Panc1 (cell line): ENCODE measurements at places on chromosomes 13 and 19.
A peak's percentile ranks its signal among the peaks of the same experiment; 100 is the strongest.

DNA sequence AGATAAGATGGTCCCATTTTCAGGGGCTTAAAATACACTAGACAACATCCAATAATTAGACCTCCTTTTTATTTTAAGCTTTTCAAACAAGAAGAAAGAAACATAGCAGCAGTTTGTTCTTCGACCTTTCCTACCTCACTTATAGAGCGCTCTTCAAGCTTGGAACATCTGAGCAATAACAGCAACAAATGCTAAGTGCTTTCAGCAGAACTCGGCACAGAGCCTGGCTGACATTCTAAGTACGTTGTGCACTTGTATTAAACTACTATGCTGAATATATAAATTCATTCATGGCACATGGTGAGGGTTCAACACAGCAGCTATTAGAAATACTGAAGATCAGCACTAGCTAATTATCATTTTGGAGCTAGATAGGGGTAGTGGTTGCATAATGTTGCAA is 256.1 kb upstream of the MAB21L1 start:
- no peak for DNase-seq

- DNase-seq: no peak
Observed at GRCh38 chr19:10452726-10453618, 32.6 kb downstream of the PDE4A start.

GRCh38 chr13:41533266-41534052 is 76.1 kb downstream of the RGCC start:
- DNase-seq: no peak

DNA sequence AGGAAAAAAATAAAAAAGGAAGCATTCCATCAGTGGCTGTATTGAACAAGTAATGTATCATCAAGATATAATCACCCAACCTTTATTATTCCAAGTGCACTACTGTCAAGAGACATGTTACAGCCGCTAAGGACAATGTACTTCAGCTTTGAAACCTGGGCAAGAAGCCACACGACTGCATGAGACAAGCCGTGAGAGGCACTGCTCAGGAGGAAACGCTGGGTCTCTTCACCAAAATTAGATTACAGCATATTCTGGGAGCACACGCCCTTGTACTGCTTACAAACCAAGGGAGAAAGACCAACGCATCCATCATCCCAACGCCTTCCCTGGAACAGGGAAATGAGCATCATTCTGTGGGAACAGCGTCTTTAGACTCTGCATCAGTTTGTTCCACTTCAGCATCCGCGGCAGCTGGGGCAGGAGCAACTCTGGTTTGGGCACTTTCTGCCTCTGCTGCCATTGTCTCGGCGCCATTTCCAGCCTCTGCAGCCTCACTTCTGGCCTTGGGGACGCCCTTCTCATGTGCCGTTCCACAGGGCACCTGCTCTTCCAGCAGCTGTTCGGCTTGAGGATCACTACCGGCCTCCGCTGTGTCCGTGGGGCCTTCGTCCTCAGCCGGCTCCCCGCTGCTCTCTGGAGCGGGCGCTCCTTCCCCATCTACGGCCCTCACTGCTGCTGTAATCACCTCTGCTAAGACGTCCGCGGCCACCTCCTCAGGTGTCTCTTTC is 22.4 kb upstream of the BRD4 start:
- DNase-seq: no peak

DNA sequence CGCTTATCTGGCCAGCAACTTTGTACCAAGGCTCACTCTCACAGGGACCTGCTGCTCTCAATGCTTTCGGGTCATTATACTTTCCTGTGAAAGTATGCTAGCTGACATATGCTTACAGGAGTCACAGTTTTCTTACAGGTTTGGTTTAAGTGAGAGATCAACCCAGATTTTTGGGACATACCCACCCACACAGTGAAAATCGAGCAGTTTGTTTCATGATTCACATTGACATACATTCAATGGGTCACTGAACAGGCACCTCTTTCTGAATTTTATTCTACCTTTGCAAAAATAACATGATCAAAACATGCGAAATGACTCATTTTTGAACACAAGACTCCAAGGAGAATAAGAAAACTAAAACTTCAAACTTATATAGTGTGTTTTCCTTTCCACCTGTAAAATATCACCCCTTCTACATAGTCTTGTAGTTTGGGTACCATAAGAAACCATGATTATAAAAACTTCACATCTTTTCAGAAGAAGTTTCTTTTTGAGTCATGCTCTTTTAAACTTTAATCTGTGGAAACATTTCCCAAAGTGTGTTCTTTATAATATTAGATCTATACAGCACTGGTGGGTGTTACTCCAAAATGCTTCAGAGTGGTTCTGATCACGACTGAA is 44.3 kb upstream of the TEX29 start:
- DNase-seq: no peak

- DNase-seq: no peak
Observed at GRCh38 chr19:49398001-49398615, 10.1 kb downstream of the KASH5 start.

DNA sequence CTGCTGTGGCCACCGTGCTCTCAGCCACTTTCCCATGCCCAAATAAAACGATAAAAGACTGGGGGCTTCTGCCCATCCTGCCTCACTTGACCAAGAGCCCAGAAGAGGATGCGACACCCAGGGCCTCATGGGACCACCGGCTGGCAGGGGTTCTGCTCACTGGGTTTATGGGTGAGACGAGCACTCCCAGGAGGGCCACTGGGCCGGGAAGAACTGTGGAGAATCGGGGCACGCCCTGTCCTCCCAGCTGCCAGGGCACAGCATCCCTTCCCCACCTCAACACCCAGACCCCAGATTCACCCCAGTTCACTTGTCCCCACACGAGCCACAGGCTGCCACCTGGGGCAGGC is 4.7 kb upstream of the F10 start:
- DNase-seq: no peak

DNA sequence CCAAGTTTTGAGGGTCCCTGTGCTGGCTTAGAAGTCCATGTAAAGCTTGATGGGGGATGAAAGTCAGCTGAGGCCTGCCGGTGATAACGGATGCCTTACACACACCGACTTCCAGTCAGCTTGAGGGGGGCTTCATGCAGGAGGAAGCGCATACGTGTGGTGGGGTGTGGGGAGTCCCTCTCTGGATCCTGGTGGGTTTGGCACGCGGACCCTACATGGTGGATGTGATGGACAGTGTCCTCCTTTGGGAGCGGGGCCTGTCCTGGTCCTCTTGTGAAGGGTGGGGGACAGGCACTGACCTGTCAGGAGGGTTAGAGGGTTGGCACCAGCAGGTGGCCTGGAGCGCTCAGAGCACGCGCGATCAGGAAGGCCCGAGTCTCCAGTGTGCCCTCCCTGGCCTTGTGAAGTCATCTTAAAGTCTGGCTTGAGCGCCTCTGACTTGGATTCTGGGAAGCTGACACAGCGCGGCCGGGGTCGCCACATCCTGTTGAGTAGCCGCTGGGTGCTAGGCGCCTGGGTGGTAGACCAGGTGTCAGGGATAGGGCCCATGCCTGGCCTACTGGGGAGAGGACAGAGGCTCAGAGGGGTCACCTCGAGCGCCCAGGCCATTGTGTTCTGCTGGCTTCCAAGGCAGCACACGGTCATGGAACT is 2.9 kb downstream of the DAZAP1 start:
- DNase-seq: no peak

DNA sequence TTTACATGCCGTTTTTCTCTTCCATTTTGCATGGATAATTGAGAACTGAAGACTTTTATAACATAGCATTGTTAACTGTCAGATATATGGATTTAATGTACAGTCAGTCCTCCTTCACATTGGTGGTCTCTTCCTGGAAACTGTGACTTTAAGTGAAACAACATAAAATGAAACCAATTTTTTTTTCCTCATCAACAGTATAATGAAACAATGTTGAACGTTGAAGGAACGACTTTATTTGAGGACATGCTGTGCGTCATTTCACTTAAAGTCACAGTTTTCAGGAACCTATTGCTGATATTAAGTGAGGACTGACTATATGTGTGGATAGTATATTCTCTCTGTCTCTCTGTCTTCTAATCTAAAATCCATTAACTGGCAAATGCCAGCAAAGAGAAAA is 54.8 kb downstream of the COG3 start:
- DNase-seq: no peak

GRCh38 chr13:39528661-39528980 is 74.4 kb downstream of the LHFPL6 start:
- no peak for DNase-seq

DNA sequence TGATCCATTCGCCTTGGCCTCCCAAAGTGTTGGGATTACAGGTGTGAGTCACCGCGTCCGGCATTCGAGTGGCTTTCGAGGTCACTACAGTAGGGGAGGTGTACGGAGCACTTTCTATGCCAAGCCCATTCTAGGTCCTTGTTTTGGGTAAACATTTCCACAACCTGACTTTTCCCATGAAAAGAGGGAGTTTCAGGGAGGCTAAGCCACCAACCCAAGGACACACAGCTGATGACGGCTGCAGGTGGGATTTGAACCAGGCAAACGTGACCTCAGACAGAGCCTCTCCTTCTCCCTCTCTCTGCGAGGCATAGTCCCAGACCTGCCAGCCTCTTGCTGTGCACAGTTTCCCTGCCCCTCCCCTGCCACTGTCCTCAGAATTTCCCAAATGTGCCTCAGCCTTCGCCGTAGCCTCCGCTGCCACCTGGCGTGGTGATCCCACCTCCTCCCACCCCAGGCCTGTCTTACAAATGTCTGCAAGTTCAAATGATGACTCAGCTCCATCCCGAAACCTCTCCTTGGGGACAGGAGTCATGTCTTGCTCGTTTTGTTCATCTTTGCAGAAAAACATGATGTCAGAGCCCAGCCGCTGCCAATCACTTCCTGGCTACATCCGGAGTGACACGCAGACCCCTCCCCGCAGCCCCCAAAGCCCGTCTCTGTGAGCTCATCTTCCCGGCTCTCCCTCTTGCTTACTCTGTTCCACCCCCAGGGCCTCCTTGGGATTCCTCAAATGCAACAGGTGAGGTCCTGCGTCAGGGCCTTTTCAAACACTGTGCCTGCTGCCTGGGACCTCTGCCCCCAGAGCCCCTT is 6.6 kb upstream of the GADD45B start:
- no peak for DNase-seq

DNA sequence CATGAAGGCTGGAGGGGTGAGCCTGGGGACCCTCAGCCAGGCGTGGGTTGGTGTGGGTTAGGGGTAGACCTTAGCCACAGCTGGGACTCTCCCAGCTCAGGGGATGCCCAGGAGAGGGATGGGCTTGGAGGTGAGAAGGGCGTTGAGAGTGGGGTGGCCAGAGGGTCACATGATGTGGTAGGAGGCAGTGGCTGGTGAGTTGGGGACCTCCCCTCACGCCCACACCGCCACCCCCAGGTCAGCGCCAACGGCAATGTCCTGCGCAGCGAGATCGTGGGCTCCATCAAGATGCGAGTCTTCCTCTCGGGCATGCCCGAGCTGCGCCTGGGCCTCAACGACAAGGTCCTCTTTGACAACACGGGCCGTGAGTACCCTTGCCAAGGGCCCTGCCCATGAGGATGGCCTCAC is 28.5 kb downstream of the AP1M1 start:
- no peak for DNase-seq

DNA sequence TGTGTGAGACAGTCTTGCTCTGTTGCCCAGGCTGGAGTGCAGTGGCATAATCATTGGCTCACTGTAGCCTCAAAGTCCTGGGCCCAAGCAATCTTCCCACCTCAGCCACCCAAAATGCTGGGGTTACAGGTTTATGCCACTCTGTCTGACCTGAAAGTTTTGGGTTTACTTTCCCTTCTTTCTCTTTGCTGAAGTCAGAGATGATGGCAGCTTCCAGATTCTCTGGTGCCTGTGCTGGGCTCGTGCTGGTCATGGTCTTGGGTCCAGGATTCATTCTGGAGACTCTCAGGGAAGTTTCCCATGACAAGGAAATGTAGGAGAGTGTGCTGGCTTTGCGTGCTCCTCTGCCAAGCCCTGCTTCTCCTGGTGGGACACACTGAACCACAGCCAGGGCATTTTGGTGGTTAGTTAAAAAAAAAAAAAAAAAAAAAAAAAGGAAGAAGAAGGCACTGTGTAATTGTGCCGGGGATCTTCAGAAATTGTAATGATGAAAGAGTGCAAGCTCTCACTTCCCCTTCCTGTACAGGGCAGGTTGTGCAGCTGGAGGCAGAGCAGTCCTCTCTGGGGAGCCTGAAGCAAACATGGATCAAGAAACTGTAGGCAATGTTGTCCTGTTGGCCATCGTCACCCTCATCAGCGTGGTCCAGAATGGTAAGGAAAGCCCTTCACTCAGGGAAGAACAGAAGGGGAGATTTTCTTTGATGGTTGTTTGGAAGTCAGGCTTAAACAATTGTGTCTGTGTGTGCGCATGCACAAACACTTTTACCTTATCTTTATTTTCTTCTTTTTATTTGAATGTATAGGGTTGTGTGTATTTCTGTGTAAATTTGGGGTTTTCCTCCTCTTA is at the start of gene ALOX5AP:
TSS of gene ALOX5AP (plus strand) at position 519 of the 847 bp plus-strand sequence. CDS start at position 582, 63 bp downstream.
- no peak for DNase-seq

DNA sequence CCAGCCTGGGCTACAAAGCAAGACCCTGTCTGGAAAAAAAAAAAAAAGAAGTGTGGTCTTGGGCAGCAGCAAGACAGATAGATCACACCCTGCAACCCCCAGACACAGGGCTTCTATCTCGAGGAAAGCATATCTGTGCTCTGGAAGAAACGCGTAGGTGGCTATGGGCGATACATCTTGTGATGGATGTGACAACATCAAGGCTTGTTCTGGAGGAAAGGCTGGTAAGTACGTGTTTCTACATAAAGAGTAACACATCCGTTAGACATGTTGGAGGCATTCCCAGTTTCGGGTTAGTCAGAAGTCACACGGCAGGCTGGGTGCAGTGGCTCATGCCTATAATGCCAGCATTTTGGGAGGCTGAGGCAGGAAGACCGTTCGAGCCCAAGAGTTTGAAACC is 6.6 kb upstream of the DHDH start:
- DNase-seq: peak; percentile 83

DNA sequence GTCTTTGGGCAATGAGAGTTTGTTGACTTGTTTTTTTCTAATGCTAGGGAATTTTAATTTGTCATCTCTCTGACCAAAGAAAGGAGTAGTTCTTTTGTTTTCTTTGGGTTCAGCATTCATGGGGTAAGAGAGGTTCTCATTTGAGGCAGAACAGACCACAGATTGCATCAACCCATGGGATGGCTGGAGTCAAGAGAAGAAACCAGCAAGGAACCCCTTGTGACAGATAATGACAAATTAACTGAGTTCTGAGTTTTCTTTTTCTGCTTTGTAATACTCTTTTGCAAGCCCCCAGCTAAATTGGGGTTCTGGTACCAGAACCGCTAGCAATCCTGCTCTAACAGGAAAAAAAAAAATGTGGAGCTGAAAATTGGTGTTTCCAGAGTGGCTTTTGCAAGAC is 864.1 kb downstream of the DIAPH3 start:
- no peak for DNase-seq

- DNase-seq: no peak
Observed at GRCh38 chr13:61276401-61276800, 139.2 kb downstream of the PCDH20 start.
